Stimulated activated CD4-positive, alpha-beta T cell treated with anti-CD3 and anti-CD28 coated beads, Interleukin-1b, Interleukin-23, amount 100 ng/mL, for 24 hours (primary cell): ENCODE measurements at places on chromosomes 4 and X.

GRCh38 chr4:66769441-66769840, 775.9 kb downstream of the CENPC start:
- no peak for DNase-seq

DNA sequence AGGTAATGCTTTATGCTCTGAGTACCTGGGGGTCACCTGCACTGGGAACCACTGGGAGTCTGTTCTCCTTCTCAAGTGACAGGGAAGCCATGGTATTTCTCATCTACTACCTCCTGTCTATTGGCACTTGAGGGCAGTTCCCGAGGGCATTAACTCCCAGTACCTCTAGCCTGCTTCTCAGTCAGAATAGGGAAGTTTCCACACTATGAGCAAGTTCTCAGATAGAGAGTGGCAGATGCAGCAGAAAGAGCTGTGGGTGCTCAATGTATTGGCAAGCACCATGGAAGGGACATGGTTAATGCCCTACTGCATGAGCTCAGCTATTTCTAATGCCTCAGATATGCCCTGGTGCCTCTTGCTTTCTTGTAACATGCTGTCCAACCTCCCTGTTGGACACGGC, 74.1 kb downstream of the ANOS1 start:
- DNase-seq = no peak

DNA sequence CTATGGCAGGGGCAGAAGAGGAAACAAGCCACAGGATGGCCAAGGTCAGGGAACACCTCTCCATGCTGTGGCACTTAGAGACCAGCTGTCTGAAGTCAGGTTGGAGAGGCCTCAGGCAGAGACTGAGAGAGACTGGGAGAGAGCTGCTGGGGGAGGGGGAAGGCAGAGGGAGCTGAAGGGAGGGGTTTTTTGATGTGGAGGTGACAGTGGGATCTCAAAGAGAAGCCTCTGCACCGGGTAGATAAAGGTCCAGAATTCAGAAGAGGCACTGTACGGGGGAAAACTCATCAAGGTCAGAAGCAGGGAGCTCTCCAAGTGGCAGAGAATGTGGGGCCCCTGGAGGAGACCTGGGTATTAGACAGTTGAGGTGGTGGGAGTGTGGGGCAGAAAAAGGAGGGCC, 41.6 kb upstream of the HMGB3 start:
- no peak for DNase-seq

- DNase-seq = no peak
Observed at GRCh38 chr4:105683038-105683437, 25.5 kb downstream of the INTS12 start.

DNA sequence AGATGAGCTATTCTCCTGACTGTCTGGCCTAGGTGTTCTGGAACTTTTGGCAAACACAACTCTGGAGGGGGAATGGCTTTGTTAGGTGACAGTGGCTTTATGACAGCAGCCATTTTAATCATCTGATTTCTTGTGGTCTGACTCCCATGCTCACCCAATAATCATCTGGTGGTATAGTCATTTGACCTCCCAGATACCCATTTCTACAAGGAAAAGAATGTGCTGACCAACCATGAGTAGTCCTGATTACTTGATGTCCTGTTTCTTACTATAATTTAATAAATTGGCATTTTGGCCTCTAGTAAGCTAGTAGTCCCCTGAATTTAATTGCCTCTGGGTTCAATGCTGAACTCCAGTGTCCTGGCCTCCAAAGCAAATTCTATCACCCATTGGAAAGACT, 109.9 kb upstream of the DUSP21 start:
- no peak for DNase-seq

- DNase-seq = no peak
Observed at GRCh38 chr4:11546391-11547175, 117.9 kb upstream of the HS3ST1 start.

DNA sequence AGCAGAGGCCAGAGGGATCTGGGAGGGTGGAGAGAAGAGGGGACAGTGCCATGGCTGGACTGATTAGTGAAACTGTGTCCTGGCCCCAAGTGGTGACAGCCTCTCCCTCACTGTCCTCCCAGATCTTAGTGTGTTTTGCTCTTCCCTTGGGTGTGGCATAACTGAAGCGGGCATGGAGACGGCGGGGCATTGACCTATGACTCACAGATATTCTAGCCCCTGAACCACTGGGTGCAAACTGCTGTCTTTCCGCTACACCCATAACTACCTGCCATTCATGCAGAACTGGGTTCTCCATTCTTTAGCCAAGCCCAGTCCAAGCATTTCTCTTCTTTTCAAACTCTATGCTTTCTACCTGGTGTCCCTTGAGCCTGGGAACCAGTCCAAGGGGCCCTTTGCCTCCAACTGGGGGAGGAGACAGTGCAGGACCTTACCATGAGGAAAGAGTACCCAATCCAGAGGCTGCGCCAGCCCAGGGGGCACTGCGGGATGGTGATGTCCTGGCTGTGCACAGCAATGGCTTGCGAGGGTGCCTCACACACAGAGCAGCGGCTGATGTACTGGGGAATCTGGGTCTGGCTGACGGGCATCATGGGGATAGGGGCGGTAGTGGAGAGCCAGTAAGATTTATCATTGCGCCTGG, 67.6 kb downstream of the ATG4A start:
- DNase-seq = no peak

- DNase-seq = no peak
Observed at GRCh38 chr4:79429113-79429903, 21.3 kb upstream of the GK2 start.

- DNase-seq = no peak
Observed at GRCh38 chr4:190020790-190021717, 6.0 kb downstream of the FRG2 start.

DNA sequence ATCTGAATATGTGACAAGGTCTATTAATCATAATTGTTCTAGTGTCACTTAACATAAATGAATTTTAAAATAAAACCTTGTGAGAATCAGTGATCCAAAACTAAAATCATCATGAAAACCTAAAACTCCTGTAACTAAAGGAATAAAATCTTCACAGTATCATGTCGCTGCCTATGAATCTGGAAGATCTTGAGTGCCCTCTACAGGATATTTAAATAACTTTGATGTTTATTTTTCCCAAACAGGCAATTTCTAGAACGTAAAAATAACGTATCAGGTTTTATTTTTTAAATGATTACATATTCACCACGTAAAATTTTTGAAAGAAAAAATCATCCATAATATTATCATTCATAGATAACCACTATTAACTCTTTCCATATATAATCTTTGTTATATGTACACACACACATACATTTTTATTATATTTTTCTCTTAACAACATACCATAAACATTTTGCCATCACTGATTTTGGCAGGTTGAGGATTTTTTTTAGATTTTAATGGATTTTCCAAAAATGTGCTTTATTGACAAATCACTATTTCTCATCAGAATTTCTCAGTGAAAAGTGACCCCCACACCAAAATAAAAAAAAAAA, 79.6 kb downstream of the COMMD8 start:
- no peak for DNase-seq

GRCh38 chr4:74428276-74428675, 16.7 kb upstream of the AREG start:
- no peak for DNase-seq

DNA sequence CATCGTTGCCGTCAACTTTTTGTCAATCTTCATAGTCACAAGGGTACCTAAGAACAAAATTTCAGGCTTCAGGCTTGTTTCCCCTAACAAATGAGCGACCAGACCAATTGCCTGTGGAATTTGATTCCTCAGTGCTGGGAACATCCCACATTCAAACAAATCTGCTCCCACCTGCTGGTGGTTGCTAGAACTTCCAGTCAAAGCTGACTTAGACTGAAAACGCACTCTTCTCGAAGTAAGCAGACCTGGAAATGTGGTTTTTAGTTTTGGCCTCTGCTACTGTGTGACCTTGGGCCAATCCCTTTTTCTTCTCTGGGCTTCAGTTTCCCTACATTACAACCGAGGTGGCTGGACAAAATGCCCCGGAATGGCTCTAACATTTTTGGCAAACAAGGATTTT, 1.8 kb upstream of the GABRQ start:
- no peak for DNase-seq

DNA sequence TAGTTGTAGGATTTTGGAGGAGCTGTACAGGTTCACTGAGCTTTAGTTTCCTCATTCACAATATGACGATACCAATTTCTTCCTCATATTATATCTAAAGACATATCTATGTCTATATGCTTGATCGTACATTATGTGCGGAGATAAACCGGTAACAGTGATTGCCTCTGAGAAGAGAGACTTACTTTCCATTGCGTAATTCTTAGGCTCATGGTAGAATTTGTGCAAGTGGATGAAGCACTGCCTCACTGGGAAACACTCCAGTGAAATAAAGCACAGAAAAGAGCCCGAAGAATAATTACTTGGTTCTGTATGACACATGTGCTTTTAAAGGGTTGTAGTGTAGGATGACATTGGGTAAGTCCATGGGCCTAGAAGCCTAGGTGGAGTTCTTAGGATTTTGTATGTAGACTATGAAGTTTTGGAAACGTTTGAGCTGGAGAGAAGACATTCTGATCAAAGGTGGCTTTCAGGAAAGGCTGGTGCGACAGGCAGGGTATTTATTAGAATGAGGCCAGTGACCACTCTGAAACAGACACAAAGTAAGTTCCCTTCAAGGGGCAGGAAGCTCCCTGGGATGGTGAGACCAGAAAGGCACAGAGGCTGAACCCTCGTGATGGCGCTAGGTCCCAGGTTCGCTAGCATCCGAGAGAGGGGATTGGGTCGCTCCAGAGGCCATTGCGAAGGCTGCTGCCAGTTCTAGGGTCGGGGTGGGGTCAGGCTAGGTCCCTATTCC, 649 bp upstream of the VBP1 start:
- DNase-seq = no peak

- no peak for DNase-seq
Observed at GRCh38 chr4:44701037-44701436, 22.8 kb downstream of the GUF1 start.

- DNase-seq = no peak
Observed at GRCh38 chr4:139965789-139966188, 188.2 kb downstream of the MAML3 start.

DNA sequence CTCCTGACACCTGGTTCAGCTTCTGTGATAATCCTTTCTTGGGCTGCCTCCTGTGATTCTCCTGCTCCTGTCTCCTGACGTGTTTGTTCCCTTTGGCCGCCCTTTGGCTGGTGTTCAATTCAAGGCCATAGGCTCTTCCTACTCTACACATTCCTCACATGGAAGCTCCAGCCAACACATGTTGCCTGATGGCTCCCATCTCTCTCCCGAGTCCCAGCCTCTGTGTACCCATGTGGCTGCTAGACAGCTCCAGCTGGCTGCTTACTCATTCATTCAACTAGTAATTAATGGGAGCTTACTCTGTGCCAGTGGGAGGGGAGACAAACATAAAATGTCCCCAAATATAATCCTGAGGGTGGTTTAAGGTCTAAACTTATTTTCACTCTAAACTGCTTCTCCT, 9.2 kb upstream of the MED28 start:
- DNase-seq = no peak

- DNase-seq = no peak
Observed at GRCh38 chr4:160143574-160143973, 1040.7 kb downstream of the RAPGEF2 start.

GRCh38 chr4:89307446-89308160, at the start of gene GPRIN3:
Gene GPRIN3 (minus strand): TSS chr4:89307800. CDS start chr4:89250110, 57,690 bp downstream.
- peak; percentile 37 for DNase-seq

DNA sequence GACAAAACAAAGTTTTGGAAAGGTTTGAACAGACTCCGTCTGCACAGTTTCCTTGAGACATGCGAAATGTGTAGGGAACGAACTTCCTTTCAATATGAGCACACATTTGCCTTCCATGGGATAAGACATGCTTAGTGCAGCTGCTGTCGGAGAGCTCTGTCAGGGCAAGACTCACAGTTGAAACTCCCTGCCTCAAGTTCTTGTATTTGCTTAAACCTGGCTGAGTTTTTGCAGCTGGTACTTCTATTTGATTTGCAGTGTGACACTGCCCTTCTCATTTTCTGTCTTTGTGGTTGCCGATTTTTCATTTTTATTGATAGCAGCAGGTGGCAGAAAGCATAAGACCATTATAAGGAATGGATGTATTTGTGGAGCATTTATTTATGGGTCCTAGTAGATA, 18.2 kb upstream of the RHOH start:
- no peak for DNase-seq

DNA sequence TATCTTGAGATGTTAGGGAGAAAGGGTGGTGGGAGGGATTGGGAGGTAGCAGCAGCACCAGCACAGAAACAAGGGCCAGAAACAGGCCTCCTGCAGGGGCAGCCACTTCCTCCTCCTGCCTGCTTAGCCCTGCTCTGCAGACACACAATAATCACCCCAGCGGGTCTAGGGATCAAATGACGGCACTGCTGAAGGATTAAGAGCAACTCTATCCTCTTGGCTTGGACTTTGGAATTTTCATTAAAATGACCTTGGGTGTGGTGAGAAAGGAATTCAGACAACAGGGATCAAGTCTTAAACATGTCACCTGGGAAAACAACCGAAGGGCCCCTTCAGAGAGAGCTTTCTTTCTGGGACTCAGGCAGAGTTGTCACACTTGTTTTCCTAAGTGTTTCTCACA, 353.4 kb downstream of the SPRY1 start:
- DNase-seq = no peak

- DNase-seq = no peak
Observed at GRCh38 chr4:1269209-1269608, 20.3 kb upstream of the CTBP1 start.

GRCh38 chr4:3074846-3075651, 568 bp downstream of the HTT start:
- no peak for DNase-seq

DNA sequence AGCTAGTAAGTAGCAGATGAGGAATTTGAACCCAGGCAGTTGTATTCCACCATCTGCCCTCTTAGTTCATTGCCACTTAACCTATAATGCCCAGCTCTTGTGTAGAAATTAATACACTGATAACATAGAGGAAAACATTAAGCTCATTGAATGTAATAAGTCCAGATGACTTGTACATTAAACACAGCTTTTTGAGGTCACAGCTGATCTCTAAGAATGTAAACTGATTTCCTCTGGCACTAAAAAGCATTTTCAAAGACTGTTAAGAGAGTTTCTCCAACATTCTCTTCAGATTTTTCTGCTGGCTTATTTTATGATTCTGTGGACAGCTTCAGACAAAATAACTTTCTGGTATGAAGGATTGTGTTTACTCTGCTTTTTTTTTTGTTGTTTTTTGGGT, 42.7 kb downstream of the HPRT1 start:
- no peak for DNase-seq

- DNase-seq = no peak
Observed at GRCh38 chr4:85409251-85409650, 65.7 kb upstream of the ARHGAP24 start.

- DNase-seq = no peak
Observed at GRCh38 chr4:10643600-10644425, 40.8 kb downstream of the CLNK start.

GRCh38 chr4:31016322-31017061, 296.3 kb downstream of the PCDH7 start:
- no peak for DNase-seq

DNA sequence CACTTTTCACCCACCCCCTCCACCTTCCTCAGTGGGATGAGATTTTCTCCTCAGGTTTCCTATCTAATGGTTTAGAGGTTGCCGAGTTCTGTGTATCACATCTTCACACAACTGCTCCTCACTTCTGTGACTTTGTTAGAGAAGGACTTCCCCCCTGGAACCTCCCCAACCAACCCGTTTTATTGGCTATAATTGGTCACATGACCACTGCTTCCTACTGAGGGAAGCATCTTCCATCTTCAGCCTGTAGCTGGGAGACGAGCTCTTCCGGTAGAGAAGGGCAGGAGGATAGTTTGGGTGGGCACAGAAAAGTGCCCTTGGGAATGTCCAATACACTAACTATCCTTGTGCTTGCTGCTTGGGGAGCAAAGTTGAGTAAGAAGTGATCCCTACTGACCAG, 90.5 kb downstream of the STK32B start:
- DNase-seq = no peak
